ENCODE measurements at places on chromosomes 1 and 21. TPM values are rescaled to one million over a fixed set of nuclear protein-coding genes. Genes with fewer than 3 reads are reported as not detected.

GIPC2 gene
- total RNA-seq, result 0.38 TPM

DYNLT5 gene
- total RNA-seq, result not detected

LCE6A gene
- not detected for total RNA-seq

GPR153 gene
- 1.2 TPM for total RNA-seq

LCK gene
- 481 TPM for total RNA-seq

GREM2 gene
- not detected for total RNA-seq

HEYL gene
- not detected for total RNA-seq

SNX27 gene
- 27.7 TPM for total RNA-seq

TLR5 gene
- 0.09 TPM for total RNA-seq

MEF2D gene
- total RNA-seq, result 63.1 TPM

NR1I3 gene
- total RNA-seq, result not detected

FCER1G gene
- total RNA-seq, result 5.8 TPM

CDA gene
- not detected for total RNA-seq

KRTAP10-8 gene
- not detected for total RNA-seq

RTCA gene
- 67.9 TPM for total RNA-seq

SPATA21 gene
- not detected for total RNA-seq

VAV3 gene
- total RNA-seq, result 3.1 TPM

DNAJC28 gene
- total RNA-seq, result 0.75 TPM

CLEC20A gene
- total RNA-seq, result not detected

KIAA0040 gene
- 54.8 TPM for total RNA-seq

KPRP gene
- not detected for total RNA-seq

C1orf185 gene
- not detected for total RNA-seq

AMY1A gene
- total RNA-seq, result not detected

ZYG11A gene
- total RNA-seq, result 0.35 TPM

PDZK1IP1 gene
- total RNA-seq, result not detected

SHISAL2A gene
- 11.0 TPM for total RNA-seq

TNFSF4 gene
- total RNA-seq, result 0.47 TPM

PLA2G2A gene
- not detected for total RNA-seq

BOLA1 gene
- total RNA-seq, result 28.6 TPM
